Neuronal stem cell (in vitro differentiated cells): ENCODE measurements at places on chromosomes 1 and 21.

GRCh38 chr1:37905727-37906126 is 41.1 kb downstream of the INPP5B start:
- DNase-seq = no peak

DNA sequence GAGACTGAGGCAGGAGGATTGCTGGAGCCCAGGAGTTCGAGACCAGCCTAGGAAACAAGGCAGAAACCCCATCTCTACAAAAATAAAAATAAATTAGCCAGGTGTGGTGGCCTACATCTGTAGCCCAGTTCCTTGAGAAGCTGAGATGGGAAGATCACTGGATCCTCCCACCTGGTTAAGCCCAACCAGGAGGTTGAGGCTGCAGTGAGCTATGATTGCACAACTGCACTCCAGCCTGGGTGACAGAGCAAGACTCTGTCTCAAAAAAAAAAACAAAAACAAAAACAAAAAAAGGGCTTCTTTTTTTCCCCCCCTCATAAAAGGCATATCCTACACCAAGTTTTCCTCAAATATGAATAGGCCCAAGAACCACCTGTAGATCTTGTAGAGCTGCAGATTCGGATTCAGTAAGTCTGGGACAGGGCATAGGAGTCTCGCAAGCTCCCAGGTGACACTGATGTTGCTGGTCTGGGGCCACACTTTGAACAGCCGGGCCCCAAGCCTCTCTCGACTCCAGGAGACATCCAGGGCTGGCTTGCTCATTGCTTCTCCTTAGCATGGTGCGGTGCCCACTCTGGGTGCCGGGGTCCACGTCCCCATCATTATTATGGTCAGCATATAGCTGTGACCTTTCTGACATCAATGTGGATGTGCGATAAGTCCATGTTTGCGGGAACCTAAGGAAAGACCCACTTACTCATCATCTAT is 22.1 kb upstream of the UMODL1 start:
- no peak for DNase-seq

- DNase-seq = no peak
These were observed 242.1 kb downstream of the OMA1 start for GRCh38 chr1:58304346-58304975.

- no peak for DNase-seq
These were observed 80.3 kb upstream of the DPH5 start for GRCh38 chr1:101105877-101106276.

- no peak for DNase-seq
These were observed 17.5 kb downstream of the UMODL1 start for GRCh38 chr21:42088658-42089057.
